ENCODE measurements at places on chromosomes 5 and 9.
A peak's percentile ranks its signal among the peaks of the same experiment; 100 is the strongest.

GRCh38 chr5:111552492-111552891 is 40.2 kb upstream of the STARD4 start:
- no peak for DNase-seq

GRCh38 chr5:138271281-138271680 is 3.1 kb downstream of the GFRA3 start:
- DNase-seq: no peak

DNA sequence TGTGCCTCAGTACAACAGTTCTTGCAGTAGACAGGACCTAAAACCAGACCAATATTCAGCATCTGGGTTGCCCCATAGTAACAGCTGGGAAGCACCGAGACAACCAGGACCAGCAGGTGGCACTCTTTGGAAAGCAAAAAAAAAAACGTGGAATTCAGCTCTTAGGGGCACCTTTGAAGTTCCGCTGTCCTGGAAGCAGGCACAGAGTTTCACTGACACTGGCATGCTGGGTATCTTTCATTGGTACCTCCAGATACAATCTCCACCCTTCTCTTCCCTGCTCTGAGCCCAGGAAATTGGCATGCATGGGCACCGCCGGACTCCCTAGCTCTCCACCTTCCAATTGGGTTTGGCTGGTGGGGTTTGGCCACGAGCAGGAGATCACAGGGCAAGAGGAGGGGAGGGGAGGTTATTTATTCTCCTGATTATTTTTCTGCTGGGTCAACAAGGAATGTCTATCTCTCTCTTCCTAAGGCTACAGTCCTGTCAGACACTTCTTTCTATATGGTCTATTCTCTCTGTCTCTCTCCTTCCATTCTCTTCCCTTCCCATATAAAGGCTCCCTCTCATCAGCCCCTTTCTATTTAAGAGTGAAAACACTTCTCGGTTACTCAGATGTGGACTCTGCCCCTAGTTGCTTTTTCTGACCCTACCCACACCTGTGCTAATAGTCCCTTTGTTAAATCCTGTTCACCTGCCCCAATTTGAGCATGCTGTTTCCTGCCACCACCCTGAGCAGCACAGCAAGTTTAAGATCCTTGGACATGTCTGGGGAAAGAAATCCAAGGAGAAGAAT is 1.9 kb upstream of the IDNK start:
- DNase-seq: peak; percentile 71

- DNase-seq: no peak
Measured at GRCh38 chr9:70789086-70789485, 332.3 kb downstream of the TRPM3 start.

DNA sequence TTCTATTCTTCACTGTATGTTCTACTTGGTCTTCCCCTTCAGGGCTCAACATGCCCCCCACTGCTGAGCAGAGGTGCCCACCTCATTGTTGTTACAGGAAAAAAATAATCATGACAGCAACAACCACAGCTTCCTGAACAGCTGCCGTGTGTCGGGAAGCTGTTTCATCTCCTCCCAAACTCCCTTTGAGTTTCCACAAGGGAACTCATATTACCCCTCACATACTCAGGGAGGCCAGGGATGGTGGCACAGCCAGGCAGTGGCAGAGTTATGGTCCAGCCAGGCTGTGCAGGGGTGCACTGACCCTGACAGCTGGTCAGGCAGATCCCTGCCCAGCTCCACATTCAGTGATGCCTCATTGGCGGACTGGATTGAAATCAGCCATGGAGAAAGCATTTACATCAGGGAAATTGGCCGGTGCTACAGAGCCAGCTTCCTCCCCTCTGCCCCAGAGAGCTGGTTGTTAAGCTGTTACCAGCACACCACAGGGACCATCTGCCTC is 37.3 kb downstream of the SARDH start:
- DNase-seq: no peak

DNA sequence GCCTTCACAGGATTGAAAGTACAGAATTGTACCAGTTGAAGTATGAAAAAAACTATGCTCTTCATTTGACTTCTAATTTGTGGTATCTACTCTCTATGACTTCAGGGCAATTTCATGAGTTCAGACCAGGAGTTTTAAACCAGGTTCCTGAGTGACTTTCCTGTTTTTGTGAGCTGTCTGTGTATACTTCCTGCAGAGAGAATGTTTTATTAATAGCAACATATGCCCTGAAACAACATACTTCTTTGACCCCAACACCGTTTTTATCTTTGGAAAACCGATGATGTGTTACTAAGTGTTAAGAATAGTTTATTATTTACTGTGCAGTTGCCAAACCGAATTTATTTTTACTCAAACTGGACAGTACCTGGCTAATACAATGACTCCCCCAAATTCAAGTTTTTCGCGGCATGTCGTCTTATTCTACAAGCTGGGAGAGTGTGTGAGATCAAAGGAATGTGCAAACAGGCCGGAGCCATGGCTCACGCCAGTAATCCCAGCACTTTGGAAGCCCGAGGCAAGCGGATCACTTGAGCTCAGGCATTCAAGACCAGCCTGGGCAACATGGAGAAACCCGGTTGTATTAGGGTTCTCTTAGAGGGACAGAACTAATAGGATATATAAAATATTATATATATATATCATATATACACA is 58.7 kb upstream of the ERBIN start:
- no peak for DNase-seq

DNA sequence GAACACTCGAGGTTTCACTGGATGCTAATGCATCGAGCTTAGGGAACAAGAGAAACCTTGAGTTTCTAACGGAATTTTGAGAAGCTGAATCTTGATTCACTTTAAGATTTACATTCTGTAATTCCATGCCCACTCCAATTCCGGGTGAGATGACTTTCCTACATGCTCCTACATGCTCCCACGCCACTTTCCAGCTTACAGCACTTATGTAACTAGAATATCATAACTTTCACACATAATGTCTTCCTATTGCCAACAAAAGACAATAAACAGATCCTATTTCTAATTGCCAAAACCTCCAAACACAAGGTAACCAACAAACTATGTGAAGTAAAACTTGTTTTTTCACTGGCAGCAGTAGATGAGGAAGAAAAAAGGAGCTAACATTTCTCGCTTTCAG is 72.9 kb downstream of the ECPAS start:
- no peak for DNase-seq

DNA sequence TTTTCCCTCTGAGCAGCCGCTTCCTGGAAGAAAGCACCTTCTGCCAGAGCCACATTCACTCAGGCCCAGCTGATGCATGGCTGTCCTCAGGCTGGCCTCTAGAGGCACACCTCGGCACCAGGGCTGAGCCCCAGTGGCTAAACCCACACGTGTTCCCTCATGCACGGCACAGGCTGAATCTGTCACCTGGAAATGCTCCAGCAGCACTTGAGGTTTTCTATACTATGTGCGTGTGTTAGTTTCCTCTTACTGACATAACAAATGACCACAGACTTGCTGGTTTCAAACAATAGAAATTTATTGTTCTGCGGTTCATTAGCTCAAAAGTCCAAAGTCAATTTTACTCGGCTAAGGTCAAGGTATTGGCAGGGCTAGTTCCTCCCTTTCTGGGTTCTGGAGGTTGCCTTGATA is 141.4 kb downstream of the LRRC70 start:
- peak; percentile 41 for DNase-seq

DNA sequence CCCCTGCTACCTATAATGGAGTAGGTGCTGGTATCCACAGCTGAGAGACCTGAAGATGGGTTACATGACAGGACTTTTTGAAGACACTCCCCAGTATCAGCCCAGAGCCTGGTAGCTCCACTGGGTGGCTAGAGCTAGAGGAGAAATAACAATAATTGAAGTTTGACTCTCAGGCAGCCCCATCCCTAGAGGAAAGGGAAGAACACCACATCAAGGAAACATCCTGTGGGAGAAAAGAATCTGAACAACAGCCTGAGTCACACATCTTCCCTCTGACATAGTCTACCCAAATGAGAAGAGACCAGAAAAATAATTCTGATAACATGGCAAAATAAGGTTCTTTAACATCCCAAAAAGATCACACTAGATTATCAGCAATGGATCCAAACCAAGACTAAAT is 432.1 kb downstream of the CDH18 start:
- DNase-seq: no peak

DNA sequence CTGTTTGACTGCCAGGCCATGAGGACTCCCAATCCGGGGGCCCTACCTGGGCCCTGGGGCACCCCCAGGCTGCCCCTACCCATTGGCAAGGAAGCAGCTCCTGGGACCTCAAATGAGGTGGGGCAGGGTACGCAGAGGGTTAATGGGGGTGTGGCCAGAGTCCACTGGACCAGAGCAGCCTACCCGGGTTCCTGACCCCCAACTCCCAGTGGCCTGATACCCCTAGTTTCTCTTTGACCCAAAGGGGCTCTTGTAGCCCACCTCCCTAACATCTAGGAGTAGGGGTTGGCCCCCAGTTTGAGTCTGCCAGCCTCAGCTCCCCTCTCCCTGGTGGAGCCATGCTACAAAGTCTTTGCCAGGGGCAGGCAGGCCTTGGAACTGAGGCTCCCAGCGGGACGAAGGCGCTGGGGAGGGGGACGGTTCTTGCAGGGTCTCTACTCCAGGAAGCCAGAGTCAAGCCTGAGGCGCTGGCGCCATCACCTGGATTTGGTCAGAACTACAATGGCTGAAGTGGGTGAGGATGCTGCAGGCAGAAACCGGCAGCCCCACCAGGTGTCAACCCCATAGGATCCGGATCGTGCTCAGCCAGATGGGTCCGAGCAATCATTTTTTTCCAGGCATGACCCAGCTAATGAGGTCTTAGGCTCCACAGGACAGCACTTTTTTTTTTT is 8.4 kb upstream of the CERCAM start:
- DNase-seq: peak; percentile 61

DNA sequence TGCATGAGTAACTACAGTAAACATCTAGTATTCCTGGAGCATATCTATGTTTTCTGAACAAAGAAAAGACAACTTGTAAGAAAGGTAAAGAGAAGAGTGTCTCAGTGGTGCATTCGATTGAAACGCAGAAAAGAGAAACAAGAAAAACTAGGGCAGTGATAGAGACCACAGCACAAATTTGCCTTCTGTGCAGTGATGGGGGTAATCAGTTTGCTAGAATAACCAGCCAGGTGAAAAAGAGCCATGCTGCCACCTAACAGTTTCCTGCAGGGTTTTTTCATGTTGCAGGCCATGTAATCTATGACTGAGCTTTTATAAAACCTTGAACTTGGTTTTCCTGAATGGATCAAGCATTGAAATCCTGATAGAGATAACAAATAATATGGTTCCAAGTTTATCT is 198.4 kb upstream of the MEF2C start:
- DNase-seq: no peak

DNA sequence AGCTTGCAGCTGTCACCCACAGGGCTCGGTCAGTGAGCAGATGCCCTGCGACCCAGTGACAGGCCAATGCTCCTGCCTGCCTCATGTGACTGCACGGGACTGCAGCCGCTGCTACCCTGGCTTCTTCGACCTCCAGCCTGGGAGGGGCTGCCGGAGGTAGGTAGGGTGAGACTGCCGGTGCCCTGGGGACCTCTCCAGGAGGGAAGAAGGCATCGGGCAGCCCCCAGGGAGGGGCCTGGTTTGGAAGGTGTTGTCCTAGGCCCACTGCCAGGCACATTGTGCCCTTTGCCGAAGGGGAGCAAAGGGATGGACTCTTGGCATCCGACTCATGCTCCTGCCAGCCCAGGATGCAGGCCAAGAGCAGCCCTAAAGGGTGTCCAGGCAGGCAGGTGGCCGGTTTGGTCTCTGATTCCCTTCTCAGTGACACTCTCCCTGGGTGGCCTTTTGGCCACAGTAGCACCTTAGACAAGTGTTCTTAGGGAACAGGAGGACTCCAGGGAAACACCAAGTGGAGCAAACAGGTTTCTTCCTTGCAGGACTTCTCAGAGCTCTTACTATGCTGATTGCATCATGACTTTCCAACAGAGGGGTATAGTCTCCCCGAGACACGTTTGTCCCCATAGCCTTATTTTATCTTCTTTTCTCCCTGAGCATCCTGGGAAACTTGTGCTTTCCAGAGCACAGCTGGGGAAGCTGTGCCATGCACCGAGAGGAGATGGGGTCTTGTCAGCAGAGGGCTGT is 28.1 kb upstream of the AIF1L start:
- no peak for DNase-seq

DNA sequence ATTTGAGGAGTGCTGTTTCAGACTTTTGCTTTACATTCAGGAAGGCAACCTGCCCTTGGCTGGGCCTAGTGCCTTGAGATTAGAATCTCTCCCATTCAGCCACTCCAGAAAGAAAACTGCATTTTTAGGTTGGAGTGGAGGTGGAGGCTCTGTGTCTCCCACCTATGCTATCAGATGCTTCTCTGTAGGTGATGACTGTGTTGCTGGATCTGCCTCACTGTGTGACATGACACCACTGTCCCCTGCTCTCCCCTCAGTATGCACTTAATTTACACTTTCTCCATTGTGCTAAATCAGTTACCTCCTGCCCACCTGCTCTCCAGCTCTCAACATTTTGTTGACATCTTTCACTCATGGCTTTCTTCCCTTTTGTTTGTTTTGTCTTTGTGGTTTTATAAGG is 265.8 kb downstream of the TENT4A start:
- DNase-seq: no peak

DNA sequence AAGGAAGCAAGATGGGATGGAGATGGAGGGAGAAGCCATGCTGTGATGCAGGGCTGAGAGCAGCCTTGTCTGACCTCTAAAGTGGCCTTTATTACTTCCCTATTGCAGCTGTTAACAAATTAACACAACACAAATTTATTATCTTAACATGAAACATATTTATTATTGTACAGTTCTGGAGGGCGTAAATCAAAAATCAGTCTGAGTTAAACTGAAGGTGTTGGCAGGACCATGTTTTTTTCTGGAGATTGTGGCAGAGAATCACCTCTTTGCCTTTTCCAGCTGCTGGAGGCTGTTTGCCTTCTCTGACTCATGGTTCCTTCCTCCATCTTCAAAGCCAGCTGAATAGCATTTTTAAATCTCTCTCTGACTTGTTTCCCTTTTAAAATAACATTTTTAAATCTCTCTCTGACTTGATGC is 7.2 kb upstream of the MCC start:
- DNase-seq: no peak

DNA sequence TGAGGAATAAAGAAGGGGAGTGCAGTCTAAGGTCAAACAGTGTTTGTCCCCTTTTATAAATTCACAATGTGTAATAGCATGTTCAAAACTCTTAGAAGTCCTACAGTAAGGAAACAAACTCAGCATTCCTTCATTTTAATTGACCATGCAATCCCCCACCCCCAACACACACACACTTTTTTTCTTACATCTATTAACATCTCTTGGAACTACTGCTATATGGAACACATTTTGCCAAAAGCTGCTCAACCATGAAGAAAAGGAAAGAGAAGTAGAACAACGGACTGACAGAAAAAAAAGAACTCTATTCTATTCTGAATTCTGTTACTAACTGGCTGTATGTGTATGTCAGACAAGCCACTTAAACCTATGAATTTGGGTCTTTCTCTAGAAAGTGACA is 2.8 kb upstream of the CTNNAL1 start:
- no peak for DNase-seq

DNA sequence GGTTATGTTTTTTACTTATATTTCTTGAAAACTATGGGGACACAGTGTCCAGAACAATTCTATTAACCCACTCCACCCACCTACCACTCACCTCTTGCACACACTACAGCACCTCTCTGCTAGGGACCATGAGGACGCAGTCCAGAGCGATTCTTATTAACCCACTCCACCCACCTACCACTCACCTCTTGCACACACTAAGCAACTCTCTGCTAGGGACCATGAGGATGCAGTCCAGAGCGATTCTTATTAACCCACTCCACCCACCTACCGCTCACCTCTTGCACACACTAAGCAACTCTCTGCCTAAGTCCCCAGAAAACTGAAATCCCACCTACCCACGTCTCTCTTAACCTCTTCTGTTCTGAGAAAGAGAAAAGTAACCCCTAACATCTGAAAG is 2.2 kb upstream of the SHROOM1 start:
- no peak for DNase-seq

Measured in AG08396 (cell line).